Foreskin fibroblast (primary cell): ENCODE measurements at places on chromosomes 1 and 21.

DNA sequence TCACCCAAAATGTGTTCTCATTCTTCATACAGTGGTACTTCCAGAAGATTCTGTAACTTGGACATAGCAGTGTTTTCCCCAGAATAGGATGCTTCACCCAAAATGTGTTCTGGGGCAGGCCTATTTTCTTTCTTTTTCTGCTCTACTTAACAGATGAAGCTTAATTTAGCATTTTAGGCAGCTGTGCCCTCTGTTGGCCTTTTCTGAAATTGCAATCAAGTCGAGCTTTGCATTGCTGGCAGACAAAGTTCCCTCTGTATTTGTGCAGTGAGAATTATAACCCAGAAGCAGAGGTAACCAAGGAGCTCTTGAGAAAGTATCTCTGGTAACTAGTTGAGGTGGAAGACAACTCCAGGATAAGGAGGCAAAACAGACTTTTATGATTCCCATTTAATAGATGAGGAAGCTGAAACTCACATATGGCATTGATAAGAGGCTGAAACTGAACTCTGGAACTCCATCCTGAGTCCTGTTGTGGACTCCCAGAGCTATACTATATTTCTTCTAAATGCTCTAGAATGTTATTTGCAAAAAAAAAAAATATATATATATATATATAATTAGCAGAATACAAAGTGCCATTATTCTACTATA is 50.3 kb upstream of the L1TD1 start:
- DNase-seq, result peak; percentile 73

GRCh38 chr21:31135531-31136184 is 97.4 kb upstream of the KRTAP19-8 start:
- no peak for DNase-seq

DNA sequence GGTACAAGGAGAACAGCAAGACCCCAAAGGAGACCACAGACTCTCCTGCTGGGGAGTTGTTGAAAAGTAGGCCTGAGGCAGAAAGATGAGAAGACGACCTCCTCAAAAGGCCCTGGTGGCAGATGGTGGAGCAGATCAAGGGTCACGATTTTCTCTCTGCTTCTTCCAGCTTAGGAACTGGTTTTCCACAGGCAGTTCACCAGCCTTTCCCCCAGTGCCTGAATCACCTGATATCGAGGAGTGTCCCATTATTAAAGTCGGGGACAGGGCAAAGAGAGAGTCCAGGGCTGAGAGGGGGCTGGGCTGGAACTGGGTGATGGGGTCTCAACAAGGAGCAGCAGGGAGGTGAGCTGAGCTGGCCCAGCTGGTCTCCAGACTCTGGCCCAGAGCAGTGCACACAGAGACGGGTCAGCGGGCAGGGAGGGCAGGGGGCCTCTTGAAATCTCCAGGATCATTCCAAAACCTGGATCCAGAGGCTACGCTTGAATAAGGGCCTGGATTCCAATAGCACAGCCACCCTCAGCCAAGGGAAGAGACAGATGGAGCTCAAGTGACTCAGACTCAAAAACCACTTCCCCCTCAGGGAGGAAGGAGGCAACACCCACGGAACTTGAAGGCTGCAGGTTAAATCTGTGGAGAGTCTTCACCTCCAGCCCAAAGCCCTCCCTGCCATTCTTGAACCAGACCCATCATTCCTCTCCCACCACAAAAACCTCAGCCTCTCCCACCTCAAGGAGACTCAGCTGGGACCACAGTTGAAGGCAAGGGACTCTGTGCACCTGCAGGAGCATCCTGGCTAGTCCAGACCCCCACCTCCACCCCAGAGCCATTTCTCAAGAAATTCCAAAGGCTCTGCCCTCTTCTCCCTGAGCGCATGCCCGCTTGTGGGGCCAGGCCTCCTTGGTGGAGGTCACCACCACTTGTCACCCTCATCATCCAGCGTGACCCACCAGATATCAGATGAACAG is at the start of gene S100A5:
S100A5 (minus strand) TSS at position 541 of the 968 bp plus-strand sequence. CDS start 743 bp downstream, outside the sequence.
- DNase-seq, result peak; percentile 83

- DNase-seq, result peak; percentile 28
Measured at GRCh38 chr1:84611796-84612195, 37.6 kb upstream of the CTBS start.

DNA sequence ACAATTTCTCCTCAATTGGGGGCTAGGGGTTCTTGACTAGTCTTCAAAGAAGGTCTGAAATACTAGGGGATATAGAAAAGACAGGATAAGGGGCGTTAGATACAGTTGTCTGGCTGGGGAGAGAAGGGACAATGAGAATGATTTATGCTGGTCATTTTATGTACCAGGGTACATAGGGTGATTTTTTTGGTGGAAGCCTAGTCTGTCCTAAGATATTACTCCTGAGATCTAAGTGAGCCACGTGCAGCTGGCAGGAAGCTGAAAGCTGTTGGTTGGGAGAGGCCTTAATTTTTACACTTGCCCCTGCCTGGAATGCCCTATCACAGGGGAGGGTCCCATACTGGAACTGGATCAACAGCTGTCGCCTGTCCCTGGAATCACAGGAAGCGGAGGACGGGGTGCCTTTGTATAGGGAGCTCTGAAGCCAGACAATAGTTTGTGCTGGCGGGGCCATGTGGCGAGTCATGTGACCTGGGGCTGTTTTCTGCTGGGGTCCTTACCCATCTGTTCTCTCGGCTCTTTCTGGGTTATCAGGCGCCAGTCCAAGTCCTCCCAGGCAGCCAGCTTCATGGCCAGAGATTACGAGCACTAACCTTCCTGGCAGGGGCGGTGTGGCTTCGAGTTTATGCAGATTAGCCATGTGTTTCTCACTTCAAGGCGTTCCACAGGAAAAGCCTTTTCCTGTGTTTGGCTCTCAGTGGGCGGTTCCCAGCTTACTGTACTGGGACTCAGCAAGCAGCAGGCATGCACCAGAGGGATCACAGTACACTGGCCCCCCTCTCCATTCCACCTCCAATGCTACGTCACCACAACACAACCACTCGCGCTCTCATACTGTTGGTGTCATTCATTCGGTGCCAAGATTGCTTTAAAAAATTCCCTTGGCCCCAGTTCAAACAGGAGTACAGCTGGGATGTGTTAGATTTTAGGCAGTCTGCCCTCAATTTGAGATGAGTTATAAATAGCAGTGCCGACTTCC is 27.5 kb downstream of the ARID1A start:
- peak; percentile 98 for DNase-seq

- DNase-seq, result no peak
Measured at GRCh38 chr1:114063544-114063943, 84.3 kb downstream of the OLFML3 start.

- DNase-seq, result peak; percentile 90
Measured at GRCh38 chr1:198156111-198156744, 570 bp upstream of the NEK7 start.
